ENCODE measurements at places on chromosomes 4 and X.

- DNase-seq: no peak
Measured at GRCh38 chr4:71540749-71541269, 202.0 kb downstream of the SLC4A4 start.

DNA sequence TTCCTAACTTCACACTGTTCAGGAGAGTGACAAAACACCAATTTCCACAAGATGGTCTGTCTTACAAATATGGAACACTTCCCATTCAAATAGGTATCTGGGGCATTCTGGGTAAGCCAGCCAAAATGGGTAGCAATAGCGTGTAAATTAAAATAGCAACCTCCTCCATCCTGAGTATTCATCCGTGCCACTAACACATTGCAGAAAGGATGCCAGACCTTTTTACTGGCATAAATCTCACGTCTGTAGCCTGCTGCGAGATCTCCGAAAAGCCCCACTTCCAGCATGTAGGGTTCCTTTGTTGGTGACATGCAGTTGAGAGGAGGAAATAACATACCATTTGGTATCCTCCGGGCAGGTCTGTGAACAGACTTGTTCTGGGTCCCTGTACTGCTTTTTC lies 52.7 kb upstream of the RAI2 start:
- DNase-seq: no peak

- DNase-seq: peak; percentile 4
Measured at GRCh38 chrX:31608638-31609037, 536.8 kb upstream of the FTHL17 start.

- no peak for DNase-seq
Measured at GRCh38 chr4:184434501-184435066, 39.8 kb downstream of the IRF2 start.

GRCh38 chr4:144645631-144646522 lies at the start of gene HHIP:
TSS of gene HHIP (plus strand) at chr4:144646156. CDS start at chr4:144646676, 520 bp downstream.
- DNase-seq: peak; percentile 58

GRCh38 chr4:19831644-19832285 lies 419.9 kb upstream of the SLIT2 start:
- peak; percentile 28 for DNase-seq

- no peak for DNase-seq
Measured at GRCh38 chr4:2322227-2322626, 60.3 kb upstream of the MXD4 start.

- DNase-seq: no peak
Measured at GRCh38 chr4:76212851-76213414, 691 bp downstream of the SCARB2 start.

DNA sequence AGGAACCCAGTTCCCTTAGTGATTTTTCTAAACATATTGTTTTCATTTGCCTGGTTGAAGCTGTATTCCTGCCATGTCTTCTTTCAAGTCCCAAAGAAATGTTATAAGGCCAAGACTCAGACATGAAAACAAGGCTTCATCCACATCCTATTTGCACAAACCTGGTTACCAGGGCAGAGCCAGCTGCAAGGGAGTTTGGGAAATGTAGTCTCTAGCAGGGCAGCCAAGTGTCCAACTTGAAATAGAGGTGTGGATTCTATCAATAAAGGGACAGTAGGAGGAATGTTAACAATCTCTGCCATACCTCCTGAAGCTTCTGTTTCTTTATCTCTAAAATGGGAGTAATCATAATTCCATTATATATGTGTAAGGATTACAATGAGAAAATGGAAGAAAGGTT lies 56.6 kb downstream of the INTS12 start:
- DNase-seq: no peak

DNA sequence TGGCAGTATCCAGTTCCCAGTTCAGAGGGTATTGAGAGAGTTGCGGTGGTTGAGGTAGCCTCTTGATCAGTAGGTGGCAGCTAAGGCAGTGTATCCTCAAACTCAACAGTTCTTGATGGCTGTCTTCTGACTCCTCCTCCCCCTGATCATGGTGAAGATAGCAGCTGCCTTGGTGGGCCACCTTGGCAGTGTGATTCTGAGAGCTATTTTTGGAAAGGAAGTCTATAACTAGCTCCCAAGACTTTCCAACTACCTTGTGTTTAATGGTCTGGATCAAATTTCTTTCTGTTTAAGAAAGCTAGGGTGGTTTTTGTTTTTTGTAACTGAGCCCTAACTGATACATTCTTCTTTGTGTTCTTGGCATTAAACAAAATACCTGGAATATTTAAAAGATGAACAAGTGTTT lies 10.5 kb upstream of the TBC1D19 start:
- peak; percentile 28 for DNase-seq
